ENCODE measurements at places on chromosomes 3 and 15.

DNA sequence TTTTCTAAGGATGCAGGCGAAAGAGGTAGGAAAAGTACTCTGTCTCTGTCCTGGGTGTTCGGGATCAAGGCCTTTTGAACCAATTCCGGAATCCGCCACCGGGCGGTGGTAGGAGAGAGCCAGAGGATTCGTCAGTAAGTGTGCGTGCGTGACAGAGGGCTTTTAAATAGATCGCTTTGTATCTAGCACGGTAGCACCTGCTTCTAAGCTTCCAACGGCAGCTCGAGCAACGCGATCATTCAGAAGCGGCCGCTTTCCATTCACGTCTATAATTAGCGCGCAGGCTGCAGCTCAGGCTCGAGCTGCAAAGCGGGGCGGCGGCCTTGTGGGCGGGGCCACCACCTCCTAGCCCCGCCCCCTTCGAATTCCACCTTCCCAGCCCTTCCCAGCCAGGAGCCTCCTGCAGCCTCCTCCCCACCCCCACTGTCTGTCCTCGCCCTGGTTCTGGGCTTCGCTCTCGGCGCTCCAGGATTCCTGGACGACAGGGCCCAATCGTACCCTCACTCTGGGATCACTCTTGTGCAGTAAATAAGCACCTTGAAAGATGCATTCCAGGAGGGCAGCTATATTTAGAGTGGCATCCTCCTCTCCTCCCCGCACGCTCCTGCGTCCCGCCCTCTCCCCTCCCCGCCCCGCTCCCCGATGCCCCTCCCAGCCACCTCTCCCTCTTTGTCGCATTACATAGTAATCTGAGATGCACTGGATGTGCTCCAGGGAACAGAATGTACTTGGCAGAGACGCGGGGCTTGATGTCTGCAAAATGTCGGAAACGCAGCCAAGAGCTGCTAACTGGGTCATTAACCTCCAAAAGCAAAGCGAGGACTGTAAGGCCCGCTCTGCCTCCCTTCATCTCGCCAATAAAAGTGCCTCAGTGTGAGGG is 224.1 kb upstream of the TPRG1 start:
- peak; percentile 99 for DNase-seq

GRCh38 chr3:158483701-158484235 is 87.2 kb upstream of the MLF1 start:
- peak; percentile 60 for DNase-seq

GRCh38 chr15:63349156-63349555 is 32.5 kb downstream of the CA12 start:
- no peak for DNase-seq

DNA sequence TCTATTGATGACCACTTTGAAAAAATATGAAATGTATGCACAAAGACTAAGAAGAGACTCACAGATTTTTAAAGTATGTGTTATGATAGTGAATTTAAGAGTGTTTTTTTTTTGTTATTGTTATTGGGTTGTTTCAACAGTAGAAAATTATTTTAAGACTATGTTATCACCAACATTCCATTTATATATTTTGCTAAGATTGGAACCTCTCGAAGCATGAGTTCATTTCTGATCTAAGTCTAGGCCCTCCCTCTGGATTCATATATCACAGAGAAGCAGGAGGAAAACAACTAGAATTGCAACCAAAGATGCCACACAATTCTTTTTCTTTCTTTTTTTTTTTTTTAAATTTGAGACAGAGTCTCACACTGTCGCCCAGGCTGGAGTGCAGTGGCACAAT is 46.8 kb downstream of the ITGB5 start:
- no peak for DNase-seq

DNA sequence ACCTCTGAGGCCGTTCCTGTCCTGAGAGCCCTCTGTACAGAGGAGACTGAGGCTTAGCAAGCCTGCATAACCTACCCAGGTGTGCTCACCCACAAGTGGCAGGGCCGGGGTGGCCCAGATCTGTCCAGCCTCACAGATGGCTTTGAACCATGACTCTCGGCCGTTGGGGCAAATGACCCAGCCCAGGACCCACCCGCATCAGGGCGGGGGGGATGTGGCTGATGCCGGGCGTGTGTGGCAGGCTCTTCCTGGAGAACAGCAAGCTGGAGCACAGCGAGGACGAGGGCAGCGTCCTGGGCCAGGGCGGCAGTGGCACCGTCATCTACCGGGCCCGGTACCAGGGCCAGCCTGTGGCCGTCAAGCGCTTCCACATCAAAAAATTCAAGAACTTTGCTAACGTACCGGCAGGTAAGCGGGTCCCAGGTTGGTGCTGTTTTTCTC is 133.5 kb downstream of the LRRK1 start:
- DNase-seq: no peak

DNA sequence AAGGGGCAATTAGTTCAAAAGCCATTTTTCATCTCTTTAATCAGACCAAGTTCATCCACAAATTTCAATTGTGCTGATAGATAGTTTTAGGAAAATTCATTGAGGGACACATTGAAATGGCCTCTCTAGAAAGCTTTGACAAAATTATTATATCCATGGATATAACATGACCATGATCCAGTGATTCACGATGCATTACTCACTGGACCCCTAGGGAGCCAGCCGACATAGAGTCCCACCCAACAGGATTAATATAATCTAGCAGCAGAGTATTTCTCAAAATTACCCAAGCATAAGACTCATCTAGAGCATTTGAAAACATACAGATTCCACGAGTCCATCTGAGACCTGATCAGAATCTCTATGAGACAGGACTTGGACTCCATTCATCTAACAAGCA is 100.3 kb downstream of the FRMD5 start:
- no peak for DNase-seq

- no peak for DNase-seq
These were observed 233.5 kb upstream of the PROK2 start for GRCh38 chr3:72018343-72018984.

GRCh38 chr3:35064761-35065160 is 574.6 kb upstream of the ARPP21 start:
- no peak for DNase-seq

GRCh38 chr3:143090486-143090885 is 29.1 kb upstream of the CHST2 start:
- DNase-seq: peak; percentile 84

GRCh38 chr3:126464997-126465396 is 10.7 kb downstream of the ZXDC start:
- DNase-seq: no peak

GRCh38 chr15:85825118-85825517 is 30.4 kb upstream of the KLHL25 start:
- no peak for DNase-seq

DNA sequence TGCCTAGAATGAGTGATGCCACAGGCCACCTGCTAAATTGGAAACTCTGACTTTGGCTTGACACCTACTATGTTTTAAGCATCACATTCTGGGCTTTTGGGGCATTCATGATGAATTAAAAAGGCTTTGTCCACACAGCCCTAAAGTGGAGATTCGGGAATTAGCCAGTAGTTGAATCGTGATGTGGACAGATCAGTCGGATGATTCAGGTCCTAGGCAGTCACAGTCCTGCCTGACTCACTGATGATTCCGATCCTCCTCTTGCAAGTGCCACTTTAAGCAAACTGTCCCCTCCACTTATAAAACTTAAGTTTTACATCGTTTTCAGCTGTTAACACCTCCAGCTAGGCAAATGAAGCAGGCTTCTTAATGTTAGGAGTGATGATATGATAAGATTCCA is 75.3 kb downstream of the SYNPR start:
- DNase-seq: no peak

- no peak for DNase-seq
These were observed 132.7 kb downstream of the GHSR start for GRCh38 chr3:172315401-172316091.

GRCh38 chr3:15497964-15498363 is 23.5 kb downstream of the COLQ start:
- no peak for DNase-seq

- DNase-seq: no peak
These were observed 511 bp upstream of the RARB start for GRCh38 chr3:25427563-25427941.

- no peak for DNase-seq
These were observed 31.1 kb downstream of the DGKG start for GRCh38 chr3:186330772-186331460.

GRCh38 chr15:78147566-78147965 is 1.6 kb upstream of the IDH3A start:
- no peak for DNase-seq

DNA sequence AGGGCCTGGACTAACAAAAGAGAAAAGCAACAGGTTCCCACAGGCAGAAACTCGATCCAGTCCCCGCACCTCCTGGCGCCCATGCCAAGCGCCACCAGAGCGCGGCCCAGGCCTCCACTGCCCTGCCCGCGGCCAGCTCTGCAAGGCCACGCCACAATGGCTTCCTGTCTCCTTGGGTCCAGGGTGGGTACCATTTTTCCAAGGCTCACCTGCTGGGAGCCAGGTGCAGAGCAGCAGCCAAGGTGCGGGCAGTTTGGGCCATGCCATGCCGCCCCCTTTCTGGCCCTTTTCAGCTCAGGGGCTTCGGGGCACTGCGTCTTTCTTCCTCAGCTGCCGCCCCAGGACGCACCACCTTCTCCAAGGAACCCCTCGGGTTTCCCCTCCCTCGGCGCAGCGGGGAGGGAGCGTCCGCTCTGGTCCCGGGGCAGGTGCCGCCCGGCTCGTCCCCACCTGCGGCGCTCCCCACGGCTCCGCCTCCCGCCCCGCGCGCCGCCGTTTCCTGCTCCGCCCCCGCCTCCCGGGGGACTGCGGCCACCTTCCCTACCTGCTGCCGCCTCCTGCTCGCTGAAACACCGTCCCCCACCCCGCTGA is at the start of gene ILDR1:
TSS of gene ILDR1 (minus strand) at position 437 of the 591 bp plus-strand sequence. CDS start at position 267, 170 bp downstream.
- no peak for DNase-seq

GRCh38 chr15:88399021-88399685 is 68.0 kb downstream of the MRPL46 start:
- no peak for DNase-seq

DNA sequence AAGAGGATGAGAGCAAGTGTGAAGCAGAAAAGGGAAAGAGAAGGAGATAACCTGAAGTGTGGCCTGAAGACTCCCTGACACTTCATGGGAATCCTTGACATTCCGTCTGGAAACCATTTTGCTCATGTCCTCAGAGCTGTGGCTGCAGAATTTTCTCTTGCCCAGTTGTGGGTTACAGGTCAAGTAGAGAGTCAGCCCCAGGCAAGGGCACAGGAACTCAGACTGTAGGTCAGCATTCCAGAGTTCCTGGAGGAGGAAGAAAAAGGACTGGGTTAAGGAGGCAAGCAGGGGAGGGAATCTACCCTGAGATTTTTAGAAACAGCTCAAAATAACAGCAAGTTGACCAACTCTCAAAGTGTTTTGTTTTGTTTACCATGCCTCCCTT is 4.1 kb upstream of the THSD4 start:
- DNase-seq: no peak

DNA sequence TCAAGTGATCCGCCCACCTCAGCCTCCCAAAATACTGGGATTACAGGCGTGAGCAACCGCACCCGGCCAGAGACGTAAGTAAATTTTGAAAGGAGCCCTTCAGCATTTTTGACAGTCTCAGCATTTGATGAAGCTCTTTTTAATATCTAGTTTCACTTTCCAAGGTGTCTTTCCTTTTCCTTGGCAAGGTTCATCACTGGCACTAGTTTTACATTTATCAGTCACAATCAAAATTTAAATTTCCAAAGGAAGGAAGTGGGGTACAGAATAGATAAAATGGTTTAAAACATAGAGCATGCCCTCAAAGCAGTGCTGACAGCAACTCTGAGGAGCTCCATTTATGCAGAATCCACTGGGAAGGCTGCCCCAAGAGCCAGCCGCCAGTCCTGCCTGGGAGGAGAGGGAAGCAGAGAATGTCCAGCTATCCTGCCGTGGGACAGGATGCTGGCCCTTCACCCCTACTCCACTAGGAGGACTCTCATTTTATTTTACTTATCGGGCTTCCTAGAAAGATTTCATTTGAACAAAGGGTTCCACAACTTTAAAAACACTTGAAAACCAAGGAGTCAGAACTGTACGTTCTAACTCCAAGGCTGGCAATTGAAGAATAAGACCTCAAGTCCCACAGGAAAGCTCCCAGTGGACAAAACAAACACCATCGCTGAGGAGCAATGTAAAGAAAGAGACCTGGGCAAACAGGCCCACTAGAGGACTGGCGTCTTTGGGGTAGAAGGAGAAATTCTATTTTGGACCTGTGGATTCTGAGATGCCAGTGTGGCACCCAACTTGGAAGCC is 9.9 kb downstream of the SFMBT1 start:
- no peak for DNase-seq

- no peak for DNase-seq
These were observed 128.1 kb upstream of the WNT5A start for GRCh38 chr3:55615039-55615693.

DNA sequence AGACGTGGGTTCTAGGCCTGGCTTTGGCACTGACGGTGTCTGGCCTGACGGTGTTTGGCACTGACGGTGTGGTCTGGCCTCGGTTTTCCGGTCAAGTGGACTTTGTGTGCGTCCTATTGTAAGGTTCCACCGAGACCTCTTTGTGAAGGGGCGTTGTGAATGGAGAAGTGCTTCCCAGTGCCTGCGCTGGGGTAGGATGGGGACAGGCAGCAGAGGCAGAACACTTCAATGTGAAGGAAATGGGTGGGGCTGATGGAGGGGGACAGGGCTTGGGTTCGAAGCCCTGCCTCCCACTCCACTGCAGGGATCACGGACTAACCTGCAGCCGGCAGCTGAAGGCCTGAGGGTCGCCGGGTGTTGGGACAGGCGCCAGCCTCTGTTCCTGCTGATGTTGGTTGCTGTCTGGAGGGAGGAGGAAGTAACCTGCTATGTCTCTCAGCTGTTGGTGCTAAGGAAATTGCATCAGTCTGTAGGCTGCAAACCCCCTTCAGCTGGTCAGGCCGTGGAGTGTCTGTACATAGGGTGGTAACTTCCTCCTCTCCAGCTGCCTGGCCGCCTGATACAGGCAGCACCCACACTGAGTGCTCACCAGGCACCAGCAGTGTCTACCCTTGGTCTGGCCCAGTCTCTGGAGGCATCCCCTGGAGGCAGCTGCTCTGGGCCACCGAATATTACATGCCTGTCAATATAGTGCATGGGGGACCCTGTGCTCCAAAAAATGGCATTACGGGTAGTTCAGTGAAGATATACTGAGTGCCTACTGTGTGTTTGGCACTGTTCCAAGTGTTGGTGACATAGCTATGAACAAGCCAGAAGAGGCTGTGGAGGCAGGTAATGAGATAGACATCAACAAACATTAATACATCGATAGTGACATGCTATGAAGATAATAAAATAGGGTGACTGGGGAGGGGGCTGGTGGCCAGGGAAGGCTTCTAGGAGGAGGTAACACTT is 1.1 kb downstream of the TM6SF1 start:
- no peak for DNase-seq

Data from NCI-H446 treated with DMSO at 0.1 percent for 48 hours (cell line).